ENCODE measurements at places on chromosomes 7 and 10.

GRCh38 chr7:98252425-98253054 is 508 bp upstream of the TECPR1 start:
- DNase-seq, result no peak

GRCh38 chr10:86064219-86064618 is 302.4 kb downstream of the GRID1 start:
- no peak for DNase-seq

- no peak for DNase-seq
Measured at GRCh38 chr7:43855176-43855575, 14.1 kb downstream of the MRPS24 start.

DNA sequence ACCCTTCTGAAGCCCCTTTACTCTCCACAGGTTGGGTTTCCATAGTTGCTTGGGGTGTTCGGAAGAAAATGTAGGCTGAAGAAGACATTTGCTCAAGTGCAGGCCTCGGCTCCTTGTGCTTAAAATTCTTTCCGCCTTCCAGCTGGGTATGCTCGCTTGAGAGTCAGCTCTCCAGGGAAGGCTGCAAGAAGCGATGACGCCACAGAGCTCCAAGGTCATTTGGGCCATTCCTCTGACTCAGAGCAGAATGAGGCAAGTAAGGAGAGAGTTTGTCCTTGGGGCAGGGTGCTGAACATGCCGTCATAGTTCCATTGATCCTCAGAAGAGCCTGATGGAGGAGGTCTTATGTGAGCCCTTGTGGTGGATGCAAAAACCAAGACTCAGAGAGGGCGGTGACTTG is 27.4 kb upstream of the HSPA12A start:
- no peak for DNase-seq

- DNase-seq, result no peak
Measured at GRCh38 chr10:127254276-127254675, 57.9 kb upstream of the INSYN2A start.

DNA sequence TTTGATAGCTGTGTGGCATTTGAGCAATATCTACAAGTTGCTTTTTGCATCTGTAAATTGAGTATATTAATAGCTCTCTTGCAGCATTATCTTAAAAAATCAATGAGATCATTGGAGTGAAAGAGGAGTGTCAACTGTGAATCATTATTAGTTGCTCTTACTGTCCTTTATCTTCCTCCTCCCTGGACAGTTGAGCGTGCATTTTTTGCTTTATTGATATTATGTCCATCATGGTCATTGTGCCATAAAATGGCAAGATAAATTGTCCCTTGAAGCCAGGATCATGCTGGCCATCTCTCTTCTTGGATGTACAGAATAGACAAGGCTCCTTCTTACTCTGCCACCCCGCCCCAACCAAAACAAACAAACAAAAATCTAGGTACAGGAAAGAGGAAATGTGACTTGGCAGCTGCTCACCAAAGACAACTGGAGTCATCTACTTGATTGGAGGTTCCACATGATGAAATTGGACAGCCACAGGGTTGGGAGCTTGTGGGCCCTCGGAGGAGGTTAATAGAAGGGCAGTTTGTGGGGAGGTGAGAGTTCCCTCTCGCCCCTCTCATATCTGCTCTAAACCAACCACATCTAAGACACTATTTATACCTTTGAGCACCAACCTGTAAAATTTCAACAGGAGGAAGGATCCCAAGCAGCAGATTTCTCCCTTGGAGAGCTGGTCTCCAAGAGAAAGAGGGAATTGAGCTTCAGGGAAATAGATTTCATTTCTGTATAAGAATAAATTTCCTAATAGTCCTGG is 252.7 kb downstream of the SKIDA1 start:
- DNase-seq, result no peak

- no peak for DNase-seq
Measured at GRCh38 chr10:74955796-74956195, 129.4 kb downstream of the KAT6B start.

- no peak for DNase-seq
Measured at GRCh38 chr10:109126016-109126415, 797.3 kb downstream of the XPNPEP1 start.

DNA sequence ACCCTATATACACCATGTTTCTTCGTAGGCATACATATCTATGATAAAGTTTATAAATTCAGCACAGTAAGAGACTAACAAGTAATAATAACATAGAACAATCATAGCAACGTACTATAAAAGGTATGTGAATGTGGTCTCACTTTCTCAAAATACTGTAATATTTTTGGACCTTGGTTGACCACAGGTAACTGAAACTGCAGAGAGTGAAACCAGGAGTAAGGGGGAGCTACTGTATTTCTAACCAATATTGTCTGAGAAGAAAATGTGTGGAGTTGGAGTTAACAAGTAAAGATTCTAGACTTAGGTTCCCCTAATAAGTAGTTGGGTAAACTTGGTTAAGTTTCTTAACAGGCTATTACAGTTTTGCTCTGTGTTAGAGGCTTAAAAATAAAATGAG is 72.1 kb downstream of the GNAI1 start:
- no peak for DNase-seq

GRCh38 chr7:20275637-20276036 is 55.1 kb upstream of the ITGB8 start:
- no peak for DNase-seq

DNA sequence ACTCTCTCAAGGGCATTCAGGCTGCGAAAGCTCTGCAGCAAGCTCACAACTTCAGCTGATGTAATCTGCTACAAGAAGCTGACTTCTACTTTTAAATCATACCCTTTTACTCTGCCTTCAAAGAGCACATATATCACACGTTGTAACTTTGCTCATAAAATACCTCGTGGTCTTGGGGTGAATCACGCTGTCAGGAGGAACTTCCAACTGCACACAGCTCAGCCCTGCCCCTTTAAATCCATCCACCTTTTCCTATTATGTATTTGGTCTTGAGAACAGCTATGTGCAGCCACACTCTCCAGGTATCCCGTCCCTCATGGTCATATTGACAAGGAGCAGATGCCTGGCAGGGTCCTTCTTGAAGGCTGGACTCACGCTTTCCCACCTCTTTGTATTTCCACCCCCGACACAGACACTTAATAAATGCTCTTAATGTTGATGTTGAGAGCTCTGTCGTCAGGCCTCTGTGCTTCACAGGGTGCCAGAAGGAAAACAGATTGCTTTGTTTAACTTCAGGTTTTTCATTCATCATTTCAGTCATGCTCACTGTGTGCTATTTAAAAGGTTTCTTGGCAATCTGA is 47.6 kb downstream of the ICA1 start:
- no peak for DNase-seq

DNA sequence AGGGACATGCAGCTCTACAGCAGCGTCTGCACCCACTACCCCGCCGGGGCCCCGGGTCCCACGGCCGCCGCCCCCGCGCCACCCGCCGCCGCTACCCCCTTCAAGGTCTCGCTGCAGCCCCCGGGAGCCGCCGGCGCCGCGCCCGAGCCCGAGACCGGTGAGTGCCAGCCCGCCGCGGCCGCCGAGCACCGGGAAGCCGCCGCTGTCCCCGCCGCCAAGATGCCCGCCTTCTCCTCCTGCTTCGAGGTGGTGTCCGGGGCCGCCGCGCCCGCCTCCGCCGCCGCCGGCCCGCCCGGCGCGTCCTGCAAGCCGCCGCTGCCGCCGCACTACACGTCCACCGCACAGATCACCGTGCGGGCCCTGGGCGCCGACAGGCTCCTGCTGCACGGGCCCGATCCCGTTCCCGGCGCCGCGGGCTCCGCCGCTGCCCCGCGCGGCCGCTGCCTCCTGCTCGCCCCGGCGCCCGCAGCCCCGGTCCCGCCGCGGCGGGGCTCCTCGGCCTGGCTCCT is 631 bp downstream of the OTUD1 start:
- peak; percentile 34 for DNase-seq

GRCh38 chr10:121860810-121861209 is 67.0 kb downstream of the ATE1 start:
- no peak for DNase-seq

GRCh38 chr7:5776894-5777660 is 4.4 kb downstream of the RNF216 start:
- DNase-seq, result no peak

DNA sequence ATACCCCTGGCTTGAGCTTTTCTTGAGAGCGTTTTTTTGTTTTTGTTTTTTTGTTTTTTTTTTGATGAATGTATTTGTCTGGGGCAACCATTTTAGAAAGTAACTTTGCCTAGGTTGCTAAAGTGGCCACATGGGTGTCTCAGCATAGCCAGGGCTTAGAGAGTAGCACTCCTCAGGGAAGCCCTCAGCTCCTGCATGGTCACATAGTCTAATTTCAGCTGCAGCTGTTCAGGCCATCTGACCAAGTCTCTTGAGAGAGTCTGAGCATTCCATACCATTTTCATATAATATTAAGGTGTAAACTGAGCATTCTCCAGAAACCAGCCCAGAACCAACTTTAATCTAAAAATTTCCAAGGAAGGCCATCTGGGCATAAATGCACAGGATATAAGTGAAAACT is 186.4 kb downstream of the NPSR1 start:
- DNase-seq, result no peak

DNA sequence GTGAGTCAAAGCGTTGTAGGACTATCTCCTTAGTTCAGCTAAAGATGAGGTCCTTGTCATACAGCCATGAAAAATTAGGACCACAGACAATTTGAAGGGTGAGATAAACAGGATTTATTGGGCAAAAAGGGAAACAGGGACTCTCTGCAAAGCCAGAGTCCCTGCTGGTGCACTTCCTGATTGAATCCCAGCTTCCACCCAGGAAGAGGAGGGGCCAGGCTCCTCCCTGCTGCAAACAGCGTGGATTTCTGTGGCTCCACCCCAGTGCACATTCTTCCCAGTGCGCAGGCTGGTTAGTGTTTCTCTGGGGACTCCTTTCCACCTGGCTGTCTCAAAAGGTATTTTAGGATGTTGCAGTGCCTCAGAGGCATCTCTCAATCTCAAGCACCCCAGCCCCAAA is 165.4 kb upstream of the YAE1 start:
- DNase-seq, result no peak

GRCh38 chr10:83289373-83289772 is 849.9 kb upstream of the GHITM start:
- DNase-seq, result no peak

DNA sequence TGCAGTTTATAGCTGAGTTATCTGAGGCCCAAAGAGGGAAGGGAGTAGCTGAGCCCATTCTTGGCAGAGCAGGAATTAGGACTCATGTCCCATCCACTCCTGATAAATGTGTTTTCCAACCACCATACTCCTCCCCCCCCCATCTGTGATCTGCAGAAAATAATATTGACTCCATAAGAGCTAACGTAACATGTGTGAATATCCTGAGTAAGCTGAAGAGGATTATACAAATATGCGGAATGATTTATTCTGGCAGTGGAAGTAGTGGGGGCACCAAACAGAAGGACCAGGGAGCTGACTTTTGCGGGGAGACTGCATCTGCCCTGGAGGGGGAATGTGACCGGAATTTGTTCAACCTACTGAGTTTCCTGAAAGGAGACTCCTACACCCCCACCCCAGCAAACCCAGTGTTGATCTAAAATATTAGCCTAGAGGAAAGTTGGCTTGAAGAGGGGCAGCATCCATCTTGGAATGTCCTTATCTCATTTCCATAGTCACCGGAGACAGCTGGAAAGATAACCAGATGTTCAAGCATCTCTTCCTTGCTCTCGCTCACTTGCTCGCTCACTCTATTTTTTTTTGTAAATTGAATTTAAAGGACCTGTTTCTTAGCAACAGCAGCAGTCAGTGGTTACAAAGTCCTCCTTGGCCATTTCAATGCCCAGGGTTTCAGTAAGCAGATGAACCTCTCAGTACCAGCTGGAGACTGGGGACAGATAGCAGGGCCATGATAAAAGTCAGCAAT is 114.7 kb downstream of the RPS24 start:
- no peak for DNase-seq

GRCh38 chr10:120744040-120744439 is 107.1 kb upstream of the WDR11 start:
- no peak for DNase-seq

DNA sequence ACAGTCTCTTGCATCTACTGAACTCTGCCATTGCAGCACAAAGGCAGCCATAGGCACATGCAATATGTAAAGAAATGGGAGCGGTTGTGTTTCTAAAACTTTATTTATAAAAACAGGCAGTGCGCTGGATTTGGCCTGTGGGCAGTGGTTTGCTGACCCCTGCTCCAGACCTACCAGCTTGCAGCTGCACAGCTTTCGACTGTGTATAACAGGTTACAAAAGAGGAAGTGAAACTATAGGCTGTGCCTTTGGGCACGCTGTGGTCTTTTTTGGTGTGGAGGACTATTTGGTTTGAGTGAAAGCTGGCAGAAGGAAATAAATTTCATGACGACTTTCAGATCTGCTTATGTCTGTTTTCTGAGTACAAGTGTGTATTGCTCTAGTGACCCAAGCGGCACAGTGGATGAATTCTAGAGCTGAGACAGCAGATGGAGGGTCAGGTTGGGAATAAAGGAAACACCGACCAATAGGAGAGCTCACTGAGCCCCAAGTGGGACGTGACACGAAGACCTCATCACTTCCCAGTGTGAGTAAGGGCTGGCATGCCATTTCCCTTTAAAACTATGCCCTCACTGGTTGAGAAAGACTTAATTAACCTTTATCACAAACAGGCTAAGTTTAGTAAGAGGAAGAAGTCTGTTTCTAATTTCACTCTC is 152.7 kb downstream of the ANK3 start:
- no peak for DNase-seq

DNA sequence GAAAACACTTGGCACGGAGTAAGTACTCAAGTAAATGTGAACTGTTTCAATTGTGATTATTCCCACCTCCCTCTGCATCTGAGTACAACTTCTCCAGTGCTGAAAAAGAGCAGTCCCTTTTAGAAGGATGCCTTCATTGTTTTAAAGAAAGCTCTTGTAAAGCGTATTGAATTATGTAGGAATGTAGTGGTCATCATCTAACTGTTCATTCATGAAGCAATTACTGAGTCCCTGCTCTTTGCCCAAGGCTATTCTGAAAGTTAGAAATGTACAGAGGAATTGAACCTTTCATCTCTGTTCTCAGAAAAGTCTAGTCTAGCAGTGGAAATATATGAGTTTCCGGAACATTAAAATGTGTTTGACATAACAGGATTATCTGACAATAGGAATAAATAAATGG is 127.8 kb downstream of the CACNB2 start:
- no peak for DNase-seq

GRCh38 chr7:79761876-79762429 is 308.5 kb upstream of the MAGI2 start:
- DNase-seq, result no peak

- no peak for DNase-seq
Measured at GRCh38 chr10:132462463-132463332, 65.7 kb downstream of the PWWP2B start.

DNA sequence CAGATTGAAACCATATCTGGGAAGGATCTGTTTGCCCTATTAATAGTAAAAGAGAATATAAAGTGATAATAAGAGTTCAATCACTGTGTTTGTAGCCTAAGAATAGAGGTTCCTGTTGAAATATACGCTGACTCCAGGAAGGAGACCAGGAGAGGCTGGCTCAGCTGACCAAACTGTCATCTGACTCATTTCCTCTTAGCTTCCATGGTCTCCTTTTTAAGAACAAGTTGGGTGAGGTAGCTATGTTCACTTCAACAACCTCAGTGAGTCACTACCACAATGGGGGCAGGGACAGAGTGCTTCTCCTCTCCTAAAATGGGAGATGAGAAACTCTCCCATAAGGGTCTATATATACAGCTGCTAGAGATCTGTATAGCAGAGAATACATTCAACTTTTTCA is 543.3 kb downstream of the CALN1 start:
- no peak for DNase-seq

All from HEK293T (cell line).